Glomerular endothelial cell (primary cell): ENCODE measurements at places on chromosomes 1 and 21.

GRCh38 chr1:21904454-21904703, 32.7 kb downstream of the HSPG2 start:
- no peak for DNase-seq

DNA sequence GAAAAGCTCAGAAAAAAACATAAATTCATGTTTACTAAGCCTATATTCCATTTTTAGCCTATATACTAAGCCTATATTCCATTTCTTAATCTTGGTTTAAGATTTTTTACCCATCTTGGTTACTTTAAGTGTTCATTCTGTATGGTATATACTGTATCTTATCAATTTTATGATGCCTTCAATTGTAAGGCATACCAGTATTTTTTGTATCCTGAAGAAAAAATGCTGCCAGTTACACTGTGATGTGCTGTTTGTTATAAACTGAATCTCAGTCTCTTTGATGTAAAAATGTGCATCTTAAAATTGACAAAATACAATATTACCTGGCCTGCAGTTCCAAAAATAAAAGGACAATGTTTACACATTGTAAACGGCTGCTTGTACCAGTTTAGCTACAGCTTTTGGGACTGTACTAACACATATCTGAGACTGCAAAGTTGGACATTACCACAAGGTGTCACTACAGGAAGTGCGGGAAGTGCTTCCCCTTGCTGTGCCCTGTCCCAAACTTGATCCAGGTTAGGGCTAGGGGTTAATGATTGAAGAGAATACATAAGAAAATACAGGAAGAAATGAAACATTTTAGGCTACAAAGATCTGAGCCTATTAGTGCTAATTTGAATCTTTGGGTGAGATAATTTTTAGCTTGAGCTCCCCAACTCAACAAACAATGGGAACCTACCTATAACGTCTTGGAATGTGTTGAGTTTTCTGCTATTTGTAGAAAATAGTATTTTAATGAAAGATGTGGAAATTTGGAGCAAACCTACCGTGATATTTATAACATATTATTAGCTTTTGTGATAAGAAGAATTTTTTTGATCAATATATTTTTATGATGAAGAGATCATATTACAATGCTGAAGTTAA, 108.9 kb downstream of the LBR start:
- DNase-seq, result peak; percentile 9

GRCh38 chr1:206468571-206468970, 1.7 kb upstream of the IKBKE start:
- no peak for DNase-seq

DNA sequence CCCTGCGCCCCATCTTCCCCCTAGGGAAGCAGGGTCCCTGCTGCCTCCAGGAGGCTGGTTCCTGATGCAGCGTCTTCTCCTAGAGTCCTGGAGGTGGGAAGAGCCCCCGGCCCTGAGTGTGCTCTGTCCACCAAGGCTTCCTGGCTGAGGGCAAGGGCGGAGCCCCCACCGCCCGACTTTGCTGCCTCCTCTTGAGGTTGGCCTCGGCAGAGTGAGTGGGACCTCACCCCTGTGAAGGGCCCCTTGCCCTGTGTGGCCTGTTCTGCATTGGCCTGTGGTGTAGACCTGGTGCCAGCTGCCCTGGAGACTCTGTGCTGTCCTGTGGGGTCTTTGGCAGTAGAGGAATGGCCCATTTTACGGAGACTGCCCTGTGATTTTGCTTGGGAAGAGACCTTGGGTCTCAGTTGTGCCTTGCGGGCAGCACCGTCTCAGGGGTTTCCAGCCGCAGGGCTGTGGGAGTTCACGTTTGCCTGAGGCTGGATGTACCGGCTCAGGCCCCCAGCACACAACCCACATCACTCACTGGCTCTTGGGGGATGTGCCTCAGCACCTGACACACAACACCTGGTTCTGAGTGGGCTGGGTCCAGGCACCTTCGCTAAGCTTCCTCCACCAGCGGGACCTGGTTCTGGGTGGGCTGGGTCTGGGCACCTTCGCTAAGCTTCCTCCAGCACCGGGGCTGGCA, 73.6 kb downstream of the SKI start:
- DNase-seq, result no peak

- DNase-seq, result no peak
Measured at GRCh38 chr1:236341298-236341697, 52.8 kb upstream of the EDARADD start.
